ENCODE measurements at places on chromosomes 6 and 20. TPM values are rescaled to one million over a fixed set of nuclear protein-coding genes. Genes with fewer than 3 reads are reported as not detected.

GRCh38 chr6:163260111-163260895, 154.2 kb upstream of the QKI start:
- ATAC-seq: no peak
- no peak overlapping the region for H3K27ac ChIP-seq
- H3K4me1 ChIP-seq: peaks cover 9% of the 10 kb centered on the region
- no peaks in the 10 kb centered on the region for H3K36me3 ChIP-seq
- peaks cover 35% of the 10 kb centered on the region for H3K27me3 ChIP-seq
- no peak overlapping the region for H3K4me3 ChIP-seq

DNA sequence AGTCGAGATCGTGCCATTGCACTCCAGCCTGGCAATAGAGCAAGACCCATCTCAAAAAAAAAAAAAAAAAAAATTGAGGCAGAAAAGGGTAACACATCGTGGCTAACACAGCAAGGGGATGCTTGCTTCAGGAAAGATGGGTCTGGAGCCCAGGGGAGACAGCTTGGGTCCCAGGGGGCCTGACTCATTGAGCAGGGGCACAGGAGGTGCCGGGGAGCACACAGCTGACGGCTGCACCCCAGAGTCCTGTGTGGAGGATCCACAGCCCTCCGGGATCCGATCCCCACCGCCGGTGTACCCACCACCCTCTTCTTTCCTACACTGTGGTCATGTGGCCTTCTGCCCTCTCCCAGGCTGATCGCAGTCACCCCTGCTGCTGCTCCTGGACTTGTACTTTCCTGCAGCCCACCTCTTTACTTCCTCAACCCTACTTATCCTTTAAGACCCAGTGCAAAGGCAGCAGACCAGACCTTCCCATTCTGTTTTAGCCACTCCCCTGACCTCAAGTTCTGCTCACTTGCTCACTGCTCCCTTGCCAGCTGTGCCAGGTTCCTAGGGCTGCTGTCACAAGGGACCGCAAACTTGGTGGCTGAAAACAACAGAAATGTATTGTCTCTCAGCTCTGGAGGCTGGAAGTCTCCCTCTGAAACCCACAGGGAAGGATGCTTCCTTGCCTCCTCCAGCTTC, 17.6 kb upstream of the EZR start:
- H3K27ac ChIP-seq: no peak overlapping the region
- H3K4me3 ChIP-seq: no peak overlapping the region
- H3K36me3 ChIP-seq: no peaks in the 10 kb centered on the region

- H3K36me3 ChIP-seq: peaks cover 95% of the 10 kb centered on the region
- H3K27ac ChIP-seq: no peak overlapping the region
- H3K4me1 ChIP-seq: peaks cover 4% of the 10 kb centered on the region
- H3K4me3 ChIP-seq: no peak overlapping the region
- peak; percentile 35 for ATAC-seq
Measured at GRCh38 chr6:44439270-44440045, 52.0 kb downstream of the CDC5L start.

The LY6G6C gene
- total RNA-seq: not detected

The SS18L1 gene
- total RNA-seq: 17.9 TPM

The PDCD2 gene
- 61.3 TPM for total RNA-seq
